ENCODE measurements at places on chromosomes 12 and 14. TPM values are rescaled to one million over a fixed set of nuclear protein-coding genes. Genes with fewer than 3 reads are reported as not detected.
A peak's percentile ranks its signal among the peaks of the same experiment; 100 is the strongest.

Gene COCH
- total RNA-seq = 0.87 TPM

DNA sequence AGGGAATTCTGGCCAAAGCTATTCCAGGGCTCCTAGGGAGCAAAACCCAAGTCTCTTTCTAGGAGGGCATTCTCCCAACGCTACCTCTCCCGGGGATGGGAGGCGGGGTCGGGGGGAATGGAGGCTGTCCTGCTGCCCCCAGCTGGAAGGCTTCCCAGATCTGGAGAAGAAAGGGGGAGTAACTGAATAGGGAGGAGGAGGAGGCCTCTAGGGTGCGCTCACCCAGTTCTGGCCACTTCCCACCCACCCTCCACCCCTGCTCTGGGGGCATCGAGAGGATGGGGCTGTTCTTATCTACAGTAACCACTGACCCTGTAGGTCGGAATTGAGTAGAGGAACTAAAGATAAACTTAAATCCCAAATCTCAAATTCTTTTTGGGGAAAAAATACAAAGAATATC is 579 bp upstream of the RNASE1 start:
- DNase-seq = no peak

GRCh38 chr14:90857866-90858265 is 41.6 kb upstream of the TTC7B start:
- DNase-seq = no peak

DNA sequence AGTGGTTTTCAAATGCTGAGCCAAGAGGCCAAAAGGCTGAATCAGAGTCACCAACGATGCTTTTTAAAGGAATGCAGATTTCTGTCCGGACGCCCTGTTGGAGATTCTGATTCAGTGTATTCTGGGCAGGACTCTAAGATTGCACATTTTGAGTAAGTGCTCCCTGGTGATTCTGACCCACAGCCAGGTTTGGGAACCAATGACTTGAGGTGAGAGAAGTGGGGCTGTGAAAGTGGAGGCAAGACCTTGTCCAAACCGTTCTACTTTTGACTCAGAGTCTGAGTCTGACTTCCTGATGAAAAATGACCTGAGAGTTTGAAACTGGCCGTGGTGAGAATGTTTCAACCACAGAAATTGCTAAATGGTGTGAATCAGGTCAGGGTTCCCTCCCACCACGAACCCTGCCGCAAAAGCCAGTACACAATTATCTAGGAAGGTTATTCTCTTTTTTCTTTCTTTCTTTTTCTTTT is 90.2 kb downstream of the NTN4 start:
- peak; percentile 99 for DNase-seq

Gene METTL25
- total RNA-seq = 9.4 TPM

DNA sequence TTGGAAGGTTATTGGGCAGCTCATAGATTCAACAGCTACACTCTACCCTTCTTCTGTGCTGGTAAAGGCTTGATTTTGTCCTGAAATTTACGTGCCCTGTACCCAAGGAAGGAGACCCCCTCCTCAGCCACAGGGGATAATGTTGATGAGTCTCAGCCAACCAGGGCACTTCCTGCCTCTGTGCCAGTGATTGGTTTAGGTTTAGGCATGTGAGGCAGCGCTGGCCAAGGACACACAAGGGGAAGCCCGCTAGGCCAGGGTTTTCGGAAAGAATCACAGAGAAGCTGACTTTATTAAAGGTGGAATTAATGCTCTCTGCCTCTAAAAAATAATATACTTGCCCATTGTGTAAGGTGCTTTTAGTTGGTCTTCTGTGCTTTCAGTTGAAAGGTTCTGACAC is 15.4 kb upstream of the CTDSP2 start:
- DNase-seq = no peak

Gene RPL10L
- total RNA-seq = not detected

DNA sequence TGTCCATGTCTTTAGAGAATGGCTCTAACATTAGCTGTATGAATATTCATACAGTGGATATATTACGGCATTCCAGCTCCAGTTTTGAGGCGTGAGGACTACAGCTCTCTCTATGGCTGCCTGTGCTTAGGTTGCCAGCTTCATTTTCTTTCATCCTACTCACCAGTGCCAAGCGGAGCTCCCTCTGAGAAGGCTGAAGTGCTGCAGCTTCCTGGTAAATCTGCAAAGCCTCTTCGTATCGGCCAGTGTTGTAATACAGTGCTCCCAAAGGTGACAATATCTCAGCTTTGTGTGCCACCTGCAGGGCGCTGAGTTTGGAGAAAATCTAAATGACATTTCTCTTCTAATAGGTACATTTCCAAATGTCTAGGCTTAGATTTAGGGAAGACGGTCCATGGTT is 19.8 kb upstream of the OVCH1 start:
- DNase-seq = no peak

GRCh38 chr12:132396657-132397056 is 67.3 kb upstream of the GALNT9 start:
- no peak for DNase-seq

Gene PNMA1
- total RNA-seq = 74.3 TPM

GRCh38 chr14:105171004-105171673 is 2.6 kb upstream of the JAG2 start:
- no peak for DNase-seq

GRCh38 chr12:102067574-102068258 is 5.9 kb upstream of the WASHC3 start:
- DNase-seq = peak; percentile 58

DNA sequence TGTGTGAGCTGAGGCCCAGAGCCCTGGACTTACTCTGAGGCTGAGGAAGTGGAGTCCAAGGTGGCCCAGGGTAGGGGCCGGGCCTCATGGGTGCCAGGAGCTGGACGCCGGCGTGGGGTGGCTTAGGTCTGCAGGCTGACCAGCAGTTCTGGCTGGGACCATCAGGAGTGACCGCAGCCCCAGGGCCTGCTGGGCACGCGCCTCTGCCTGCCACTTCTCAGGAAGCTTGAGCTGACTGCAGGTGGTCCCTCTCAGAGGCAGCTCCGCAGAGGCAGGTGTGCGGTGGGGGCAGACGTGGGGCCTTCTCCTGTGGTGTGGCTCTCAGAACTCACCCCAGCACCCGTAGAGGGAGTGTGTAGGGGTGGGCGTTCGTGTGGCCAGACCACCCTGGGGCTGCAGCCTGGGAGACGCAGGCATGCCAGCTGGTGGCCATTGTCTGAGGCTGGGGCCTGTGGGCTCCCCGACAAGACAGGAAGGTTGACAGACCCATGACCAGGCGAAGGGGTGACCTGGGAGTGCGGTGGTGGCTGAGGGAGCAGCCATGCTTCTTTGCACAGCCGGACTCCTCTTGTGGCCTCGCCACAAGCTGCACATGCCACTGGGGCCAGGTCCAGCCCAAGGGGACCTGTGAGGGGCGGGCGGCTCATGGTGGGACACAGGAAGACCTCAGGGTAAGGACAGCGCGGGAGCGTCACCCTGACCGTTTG is 40.0 kb upstream of the TEX22 start:
- DNase-seq = no peak

DNA sequence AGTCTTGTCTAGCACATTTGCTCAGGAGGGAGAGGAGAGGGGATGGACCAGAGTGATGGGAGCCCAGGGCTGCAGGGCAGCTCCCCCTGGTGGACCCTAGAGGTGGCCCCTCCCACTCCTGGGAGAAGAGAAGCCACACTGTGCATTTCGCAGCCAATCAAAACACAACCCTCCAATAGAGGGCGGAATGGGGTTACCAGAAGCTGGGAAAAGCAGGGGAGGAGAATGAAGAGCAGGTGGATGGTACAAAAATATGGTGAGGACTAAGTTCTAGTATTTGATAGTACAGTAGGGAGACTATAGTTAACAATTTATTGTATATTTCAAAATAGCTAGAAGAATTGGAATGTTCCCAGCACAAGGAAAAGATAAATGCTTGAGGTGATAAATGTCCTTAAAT is 23.6 kb downstream of the VASH1 start:
- DNase-seq = peak; percentile 56

GRCh38 chr14:88993946-88994345 is 169.5 kb downstream of the TTC8 start:
- DNase-seq = peak; percentile 87

GRCh38 chr12:103879048-103879692 is 38.1 kb upstream of the NT5DC3 start:
- no peak for DNase-seq

Gene BBOF1
- total RNA-seq = 6.8 TPM

DNA sequence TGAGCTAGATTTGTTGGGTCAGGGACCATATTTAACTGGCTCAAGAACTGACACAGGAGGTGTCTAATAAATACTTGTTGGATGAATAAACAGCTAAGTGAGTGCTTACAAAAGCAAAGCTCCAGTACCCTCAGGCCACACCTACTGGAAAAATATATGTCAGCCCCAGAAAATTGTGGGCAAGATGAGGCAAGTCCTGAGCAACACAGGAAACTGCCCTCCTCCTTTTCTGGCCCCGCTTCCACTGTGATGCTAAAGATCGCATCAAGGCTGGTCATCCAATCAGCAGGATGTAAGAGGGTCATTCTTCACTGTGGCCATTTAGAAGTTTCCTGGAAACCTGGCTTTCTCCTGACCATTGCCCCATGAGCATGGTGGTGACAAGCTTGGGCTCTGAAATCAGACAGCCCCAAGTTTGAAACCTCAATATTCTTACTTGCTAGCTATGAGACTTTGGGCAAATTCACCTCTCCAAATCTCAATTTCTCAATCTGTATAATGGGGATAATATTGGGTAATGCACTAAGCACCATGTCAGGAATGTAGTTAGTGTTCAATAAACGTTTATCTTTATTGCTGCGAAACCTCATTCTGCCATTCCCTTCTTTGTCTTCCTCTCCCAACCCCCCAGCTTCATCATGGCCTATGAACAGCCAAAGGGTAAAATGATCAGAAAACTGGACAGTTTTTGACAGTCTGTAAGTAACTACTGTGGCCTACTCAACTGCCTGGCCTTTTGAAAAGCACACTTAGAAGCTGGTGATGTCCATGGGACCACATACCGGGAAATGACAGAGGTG is 139.3 kb upstream of the PZP start:
- peak; percentile 65 for DNase-seq

DNA sequence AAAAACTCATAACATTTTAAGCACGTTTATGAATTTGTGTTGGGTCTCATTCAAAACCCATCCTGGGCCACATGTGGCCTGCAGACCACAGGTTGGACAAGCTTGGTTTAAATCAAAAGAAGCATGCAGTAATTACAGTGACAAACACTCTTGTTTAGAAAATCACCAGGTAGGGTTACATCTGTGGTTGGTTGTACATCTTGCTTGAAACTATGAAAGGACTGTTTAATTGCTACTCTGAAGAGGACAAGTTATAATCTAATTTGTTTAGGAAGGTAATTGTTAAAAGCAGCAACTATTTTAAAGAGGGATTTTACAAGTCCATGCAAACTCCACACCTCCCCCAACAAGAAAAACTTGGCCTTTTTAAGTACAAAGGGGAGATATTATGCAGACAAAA is 4.0 kb downstream of the TRIP11 start:
- DNase-seq = no peak

Gene NTN4
- total RNA-seq = 22.6 TPM

Gene GSC
- total RNA-seq = not detected

DNA sequence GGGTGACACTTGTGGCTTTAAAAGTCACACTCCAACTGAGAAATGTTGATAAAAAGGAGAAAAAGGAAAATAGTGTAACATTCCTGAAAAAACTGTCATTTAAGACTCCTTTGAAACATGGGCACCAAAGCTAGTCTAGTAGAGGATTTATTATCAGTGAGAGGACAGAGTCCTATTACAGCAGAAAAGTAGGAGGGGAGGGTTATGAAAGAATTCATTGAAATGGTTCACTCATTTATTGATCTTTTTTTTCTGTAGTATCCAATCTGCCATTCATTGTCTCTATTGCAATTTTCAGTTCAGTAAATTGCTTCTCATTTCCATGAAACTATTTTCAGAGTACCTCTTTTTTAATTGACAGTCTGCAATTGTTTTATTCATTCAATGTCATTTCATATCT is 25.4 kb downstream of the PPM1A start:
- no peak for DNase-seq

GRCh38 chr14:77130386-77130785 is 11.2 kb downstream of the ZDHHC22 start:
- no peak for DNase-seq

DNA sequence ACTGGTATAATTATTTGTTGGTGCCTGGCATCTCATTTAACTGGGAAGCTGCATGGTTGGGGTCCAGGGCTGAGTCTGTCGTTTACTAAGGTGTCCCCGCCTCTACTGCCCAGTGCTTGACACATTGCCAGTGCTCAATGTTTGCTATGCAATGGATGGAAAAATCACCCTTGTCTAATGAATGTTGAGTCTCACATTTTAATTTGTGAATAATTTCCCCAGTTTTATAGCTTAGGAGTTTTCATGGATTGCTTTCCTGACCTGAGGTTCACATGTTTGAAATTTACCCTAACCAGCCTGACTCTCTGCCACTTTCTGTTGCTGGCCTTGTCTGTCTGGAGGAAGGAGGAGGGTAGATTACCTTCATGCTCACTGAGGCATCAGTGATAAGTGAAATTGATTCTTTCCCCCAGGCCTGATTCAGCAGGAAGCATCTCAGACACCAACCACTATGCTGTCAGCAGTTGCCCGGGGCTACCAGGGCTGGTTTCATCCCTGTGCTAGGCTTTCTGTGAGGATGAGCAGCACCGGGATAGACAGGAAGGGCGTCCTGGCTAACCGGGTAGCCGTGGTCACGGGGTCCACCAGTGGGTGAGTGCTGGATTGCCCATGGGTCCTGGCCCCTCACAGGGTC is 2.4 kb downstream of the DHRS2 start:
- DNase-seq = no peak

- DNase-seq = no peak
These were observed 4.7 kb downstream of the SRRM4 start for GRCh38 chr12:118986050-118986449.

DNA sequence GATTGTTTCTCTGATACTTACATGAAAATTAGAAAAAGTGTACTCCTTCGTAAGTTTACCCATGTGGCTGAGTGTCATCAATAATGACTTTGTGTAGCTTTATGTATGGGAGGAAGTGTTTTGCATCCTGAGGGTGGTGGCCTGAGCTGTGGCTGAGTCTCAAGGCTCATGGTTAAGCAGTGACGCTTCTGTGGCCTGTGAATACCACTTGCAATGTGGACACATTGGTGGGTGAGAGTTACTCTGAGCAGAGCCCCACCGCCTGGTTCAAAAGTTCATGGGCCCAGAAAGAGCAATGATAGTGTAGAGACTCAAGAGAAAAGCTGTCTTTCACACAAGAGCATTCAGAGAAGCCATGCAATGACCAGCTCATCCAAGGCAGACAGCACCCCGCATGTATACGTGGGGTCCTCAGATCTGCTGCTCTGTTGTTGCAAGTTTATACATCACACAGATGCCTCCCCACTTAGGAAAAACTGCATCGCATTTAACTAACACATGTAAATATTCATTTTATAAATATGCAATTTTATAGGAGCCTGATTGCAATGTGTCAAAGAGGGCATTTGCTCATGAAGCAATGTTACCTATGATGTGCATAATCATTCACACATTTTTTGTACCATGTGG is 55.1 kb upstream of the FRMD6 start:
- DNase-seq = no peak

GRCh38 chr14:58765843-58766242 is 128.1 kb downstream of the DACT1 start:
- no peak for DNase-seq
